ENCODE measurements at places on chromosomes 4 and X. TPM values are rescaled to one million over a fixed set of nuclear protein-coding genes. Genes with fewer than 3 reads are reported as not detected.

DNA sequence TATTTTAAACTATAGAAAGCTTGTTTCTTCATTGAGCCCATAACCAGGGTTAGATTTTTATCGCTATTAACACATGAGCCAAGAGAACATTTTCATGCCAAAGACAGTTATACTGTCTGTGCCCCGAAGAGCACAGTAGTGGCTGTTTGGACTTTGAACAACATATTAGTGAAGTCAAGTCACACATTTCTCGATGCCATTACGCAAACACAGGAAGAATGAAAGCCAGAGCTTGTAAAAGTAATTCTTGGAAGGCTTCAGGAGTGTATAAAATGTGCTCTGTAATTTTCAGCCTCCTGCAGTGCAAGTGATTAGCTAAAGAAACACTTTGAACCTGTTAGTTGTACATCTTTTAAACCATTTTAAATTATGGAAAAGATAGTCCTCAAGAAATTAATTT lies 590.7 kb upstream of the PITX2 start:
- H3K36me3 ChIP-seq, result no peaks in the 10 kb centered on the region
- no peak overlapping the region for H3K4me3 ChIP-seq
- no peaks in the 10 kb centered on the region for H3K27me3 ChIP-seq
- H3K27ac ChIP-seq, result no peak overlapping the region

DNA sequence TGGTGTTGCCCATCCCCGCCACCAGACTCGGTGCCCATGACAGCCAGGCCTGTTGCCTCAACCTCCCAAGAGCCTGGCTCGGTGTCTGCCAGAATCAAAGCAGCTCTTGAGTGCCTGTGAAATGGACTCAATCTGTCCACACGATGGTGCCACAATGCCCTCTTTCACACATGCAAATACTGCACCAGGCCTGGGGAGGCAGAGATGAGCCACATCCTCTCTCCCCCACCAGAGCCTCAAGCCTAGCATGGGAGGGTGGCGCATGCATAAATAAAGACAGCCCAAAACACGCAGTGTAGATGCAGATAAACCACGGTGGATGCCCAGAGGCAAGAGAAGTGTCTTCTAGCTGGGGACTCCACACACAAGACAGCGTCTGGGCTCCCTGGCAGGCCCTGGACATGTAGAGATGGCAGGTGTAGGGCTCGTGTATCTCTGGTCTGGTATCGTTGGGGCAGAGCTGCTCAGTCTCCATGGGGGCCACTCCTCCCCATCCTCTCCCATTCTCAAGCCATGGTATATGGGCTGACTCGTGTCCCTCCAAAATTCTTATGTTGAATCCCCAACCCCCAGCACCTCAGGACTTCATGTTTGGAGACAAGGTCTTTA lies 65.6 kb downstream of the JAKMIP1 start:
- H3K27me3 ChIP-seq, result no peaks in the 10 kb centered on the region
- H3K4me3 ChIP-seq, result no peak overlapping the region
- H3K27ac ChIP-seq, result no peak overlapping the region
- H3K36me3 ChIP-seq, result no peaks in the 10 kb centered on the region

GRCh38 chrX:95290455-95290854 lies 1394.2 kb upstream of the DIAPH2 start:
- H3K36me3 ChIP-seq, result no peaks in the 10 kb centered on the region
- H3K27ac ChIP-seq, result no peak overlapping the region
- no peak overlapping the region for H3K4me3 ChIP-seq
- no peak for DNase-seq
- no peaks in the 10 kb centered on the region for H3K4me1 ChIP-seq

DNA sequence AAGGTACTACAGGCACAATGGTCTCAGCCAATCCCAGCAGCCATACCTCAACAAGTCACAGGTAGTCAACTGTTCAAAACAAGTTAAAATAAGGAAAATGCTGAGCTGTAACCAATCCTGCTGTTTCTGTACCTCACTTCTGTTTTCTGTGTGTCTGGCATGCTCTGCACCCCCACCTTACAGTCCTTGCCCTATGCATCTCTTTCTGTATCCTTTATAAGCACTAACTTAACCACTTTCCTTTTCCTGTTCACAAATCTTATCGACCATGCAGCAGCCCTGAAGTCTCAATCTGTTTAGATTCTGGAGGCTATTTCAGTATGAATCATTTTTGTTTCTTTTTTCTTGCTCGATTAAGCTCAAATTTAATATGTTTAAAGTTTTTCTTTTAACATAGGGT lies 12.5 kb upstream of the FAM13A start:
- no peak for DNase-seq
- H3K4me3 ChIP-seq, result no peak overlapping the region
- no peaks in the 10 kb centered on the region for H3K4me1 ChIP-seq
- no peaks in the 10 kb centered on the region for H3K36me3 ChIP-seq
- H3K27me3 ChIP-seq, result no peaks in the 10 kb centered on the region

GRCh38 chr4:57265831-57266582 lies 155.8 kb upstream of the IGFBP7 start:
- H3K36me3 ChIP-seq, result no peaks in the 10 kb centered on the region
- no peak for DNase-seq
- H3K4me3 ChIP-seq, result no peak overlapping the region
- H3K4me1 ChIP-seq, result peaks cover 5% of the 10 kb centered on the region
- H3K27ac ChIP-seq, result no peak overlapping the region

DNA sequence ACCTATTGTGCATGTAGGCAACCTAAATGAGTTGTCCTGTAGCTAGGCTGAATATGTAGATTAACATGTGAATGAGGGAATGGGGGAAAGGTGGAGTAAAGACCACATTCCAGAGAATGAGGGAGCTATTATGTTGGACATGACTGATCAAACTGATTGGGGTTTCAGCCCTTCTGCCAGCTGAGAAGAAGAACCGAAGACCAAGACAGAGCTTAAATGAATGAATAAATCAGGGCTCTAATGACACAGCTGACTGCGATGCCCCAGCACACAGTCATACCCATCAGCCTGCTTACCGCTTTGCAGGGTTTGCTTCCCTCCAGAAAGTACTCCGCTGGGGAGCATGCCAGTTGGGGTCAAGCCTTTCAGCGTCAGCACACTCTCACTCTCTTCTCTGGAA lies 315.4 kb downstream of the PPP3CA start:
- no peak for DNase-seq
- H3K27me3 ChIP-seq, result no peaks in the 10 kb centered on the region
- H3K36me3 ChIP-seq, result no peaks in the 10 kb centered on the region
- no peak overlapping the region for H3K4me3 ChIP-seq
- no peaks in the 10 kb centered on the region for H3K4me1 ChIP-seq

- no peaks in the 10 kb centered on the region for H3K27me3 ChIP-seq
- H3K36me3 ChIP-seq, result no peaks in the 10 kb centered on the region
- no peaks in the 10 kb centered on the region for H3K4me1 ChIP-seq
- DNase-seq, result no peak
- no peak overlapping the region for H3K4me3 ChIP-seq
- no peak overlapping the region for H3K27ac ChIP-seq
Measured at GRCh38 chr4:57193209-57193810, 83.1 kb upstream of the IGFBP7 start.

DNA sequence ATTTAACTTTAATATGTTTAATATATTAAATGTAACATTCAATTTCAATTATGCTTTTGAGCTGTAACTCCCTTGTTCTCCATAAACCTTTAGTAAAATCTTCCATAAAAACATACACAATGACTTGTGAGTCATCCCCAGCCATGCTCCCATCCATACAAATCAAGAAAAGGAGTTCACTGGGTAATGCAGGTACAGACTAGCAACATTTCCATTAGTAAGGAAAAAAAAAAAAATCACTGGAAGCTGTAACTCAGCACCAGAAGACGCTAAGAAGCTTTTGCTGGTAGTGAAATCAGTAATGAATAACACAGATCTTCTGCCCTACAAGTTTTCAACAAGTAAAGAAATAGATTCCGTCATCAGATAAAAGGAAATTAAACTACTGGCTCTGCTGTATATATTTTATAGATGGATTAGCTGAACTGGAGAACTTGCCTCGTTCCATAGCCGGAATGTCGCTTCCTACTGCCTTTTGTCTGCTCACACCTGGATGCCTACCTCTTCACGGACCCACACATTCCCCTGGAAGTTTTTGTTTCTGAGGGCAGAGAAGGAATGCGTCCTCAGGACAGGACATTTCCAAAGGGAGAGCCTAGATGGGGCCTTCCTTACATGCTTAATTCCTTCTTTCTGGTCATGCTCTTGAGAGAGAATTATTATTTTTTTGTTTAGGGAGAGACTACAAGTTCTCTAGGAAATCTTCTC lies 298.4 kb upstream of the ANKRD50 start:
- DNase-seq, result no peak
- H3K4me3 ChIP-seq, result no peak overlapping the region

GRCh38 chrX:19810802-19811201 lies 76.6 kb downstream of the SH3KBP1 start:
- no peak overlapping the region for H3K4me3 ChIP-seq
- no peaks in the 10 kb centered on the region for H3K36me3 ChIP-seq
- DNase-seq, result no peak
- no peak overlapping the region for H3K27ac ChIP-seq
- H3K27me3 ChIP-seq, result no peaks in the 10 kb centered on the region
- H3K4me1 ChIP-seq, result no peaks in the 10 kb centered on the region

DNA sequence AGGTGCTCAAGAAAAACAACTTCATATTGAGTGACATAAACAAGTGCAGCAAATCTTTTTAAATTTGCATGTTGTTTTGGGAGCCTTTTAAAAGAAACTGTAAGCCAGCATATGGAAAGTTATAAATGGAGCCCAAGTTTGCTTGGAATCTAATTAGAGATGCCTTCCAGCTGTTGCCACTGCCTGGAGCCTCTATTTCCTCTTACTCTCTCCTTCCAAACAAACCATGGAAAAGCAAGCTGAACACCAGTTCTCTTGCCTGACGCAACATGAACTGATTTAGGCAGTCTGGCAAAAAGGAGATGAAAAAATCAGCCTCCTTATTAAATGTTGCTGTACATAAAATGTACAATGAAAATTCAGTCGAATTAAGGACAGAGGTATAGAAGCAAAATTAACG lies 21.5 kb downstream of the ARSJ start:
- H3K4me3 ChIP-seq, result no peak overlapping the region
- peaks cover 4% of the 10 kb centered on the region for H3K4me1 ChIP-seq
- no peak overlapping the region for H3K27ac ChIP-seq
- H3K27me3 ChIP-seq, result no peaks in the 10 kb centered on the region
- DNase-seq, result no peak
- H3K36me3 ChIP-seq, result no peaks in the 10 kb centered on the region

GRCh38 chr4:84298023-84298718 lies 200.9 kb downstream of the NKX6-1 start:
- no peak overlapping the region for H3K27ac ChIP-seq
- no peaks in the 10 kb centered on the region for H3K27me3 ChIP-seq
- no peaks in the 10 kb centered on the region for H3K4me1 ChIP-seq
- H3K4me3 ChIP-seq, result no peak overlapping the region
- no peak for DNase-seq

DNA sequence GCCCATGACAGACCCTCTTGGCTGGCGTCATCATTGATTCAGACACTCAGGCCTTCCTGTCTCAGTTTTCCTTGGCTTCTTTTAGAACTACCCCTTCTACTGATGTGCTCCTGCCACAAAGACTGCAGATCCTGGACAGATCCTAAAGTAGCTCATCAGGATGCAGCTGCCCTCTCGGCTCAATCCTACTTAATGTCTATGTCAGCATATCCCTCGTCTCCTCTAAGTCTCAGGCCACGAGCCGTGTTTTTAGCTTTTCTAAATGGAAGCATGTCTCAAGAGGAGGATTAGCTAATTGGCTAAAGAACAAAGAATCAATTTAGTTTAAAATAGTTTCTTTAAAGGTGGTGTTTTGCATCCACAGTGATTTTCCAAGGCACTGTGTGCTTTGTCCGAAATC lies 447.7 kb downstream of the STIM2 start:
- no peaks in the 10 kb centered on the region for H3K27me3 ChIP-seq
- DNase-seq, result no peak
- H3K4me1 ChIP-seq, result no peaks in the 10 kb centered on the region
- H3K27ac ChIP-seq, result no peak overlapping the region

DNA sequence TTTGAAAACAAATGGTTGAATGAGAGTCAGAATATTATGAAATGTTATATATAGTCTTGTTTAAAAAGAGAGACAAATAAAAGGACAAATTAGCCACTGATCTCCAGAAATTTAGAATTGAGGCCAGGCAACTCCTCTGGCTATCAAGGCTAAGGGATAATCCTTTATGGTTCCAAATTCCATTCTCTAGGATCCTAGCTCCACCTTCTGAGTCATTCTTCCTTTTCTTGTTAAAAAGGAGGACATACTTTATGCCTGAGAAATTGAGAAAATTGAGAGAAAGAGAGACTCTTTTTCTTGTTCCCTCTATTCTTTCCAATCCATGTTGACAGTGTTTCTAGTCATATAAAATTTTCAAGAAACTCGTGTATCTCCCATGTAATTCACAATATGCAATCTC lies 1299.5 kb downstream of the FSTL5 start:
- no peaks in the 10 kb centered on the region for H3K27me3 ChIP-seq
- no peak overlapping the region for H3K27ac ChIP-seq
- no peaks in the 10 kb centered on the region for H3K4me1 ChIP-seq
- no peak overlapping the region for H3K4me3 ChIP-seq
- no peaks in the 10 kb centered on the region for H3K36me3 ChIP-seq
- DNase-seq, result no peak

GRCh38 chrX:24018809-24019208 lies 8.2 kb downstream of the KLHL15 start:
- H3K27me3 ChIP-seq, result no peaks in the 10 kb centered on the region
- H3K4me1 ChIP-seq, result peaks cover 7% of the 10 kb centered on the region
- no peak overlapping the region for H3K27ac ChIP-seq
- no peak overlapping the region for H3K4me3 ChIP-seq
- H3K36me3 ChIP-seq, result no peaks in the 10 kb centered on the region

DNA sequence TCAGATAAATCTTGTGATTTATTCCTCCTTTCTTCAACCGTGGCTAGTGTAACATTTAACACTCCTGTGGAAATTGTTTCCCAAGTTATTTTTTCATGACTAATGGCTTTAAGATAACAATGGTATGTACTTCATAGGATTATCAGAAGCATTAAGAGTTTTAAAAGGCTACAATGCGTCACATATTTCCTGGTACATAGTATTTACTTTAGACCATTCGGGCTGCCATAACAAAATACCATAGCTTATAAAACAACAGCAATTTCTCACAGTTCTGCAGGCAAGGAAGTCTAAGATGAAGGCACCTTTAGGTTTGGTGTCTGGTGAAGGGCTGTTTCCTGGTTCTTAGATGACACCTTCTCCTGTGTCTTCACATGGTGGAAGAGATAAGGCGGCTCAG lies 158.6 kb downstream of the PAPSS1 start:
- no peaks in the 10 kb centered on the region for H3K4me1 ChIP-seq
- H3K4me3 ChIP-seq, result no peak overlapping the region
- H3K36me3 ChIP-seq, result no peaks in the 10 kb centered on the region
- H3K27ac ChIP-seq, result no peak overlapping the region

- H3K27me3 ChIP-seq, result no peaks in the 10 kb centered on the region
- DNase-seq, result no peak
- H3K36me3 ChIP-seq, result no peaks in the 10 kb centered on the region
- no peaks in the 10 kb centered on the region for H3K4me1 ChIP-seq
Measured at GRCh38 chrX:134948333-134949241, 42.2 kb upstream of the SMIM10 start.

GRCh38 chr4:41646862-41647261 lies 101.7 kb downstream of the PHOX2B start:
- no peaks in the 10 kb centered on the region for H3K27me3 ChIP-seq
- no peak for DNase-seq
- no peak overlapping the region for H3K27ac ChIP-seq
- no peak overlapping the region for H3K4me3 ChIP-seq
- H3K36me3 ChIP-seq, result peaks cover 40% of the 10 kb centered on the region
- H3K4me1 ChIP-seq, result peaks cover 12% of the 10 kb centered on the region

Gene PPEF2
- total RNA-seq, result not detected

Gene TCEAL7
- total RNA-seq, result not detected

Gene UGT8
- total RNA-seq, result 0.16 TPM

Gene RASL11B
- not detected for total RNA-seq

Gene GPC4
- 10.2 TPM for total RNA-seq

Gene ABCG2
- total RNA-seq, result 0.23 TPM

Gene DDX53
- total RNA-seq, result not detected

Measured in gastrocnemius medialis (tissue), 4 donors.